ENCODE measurements at places on chromosomes 7 and 10. TPM values are rescaled to one million over a fixed set of nuclear protein-coding genes. Genes with fewer than 3 reads are reported as not detected.

DNA sequence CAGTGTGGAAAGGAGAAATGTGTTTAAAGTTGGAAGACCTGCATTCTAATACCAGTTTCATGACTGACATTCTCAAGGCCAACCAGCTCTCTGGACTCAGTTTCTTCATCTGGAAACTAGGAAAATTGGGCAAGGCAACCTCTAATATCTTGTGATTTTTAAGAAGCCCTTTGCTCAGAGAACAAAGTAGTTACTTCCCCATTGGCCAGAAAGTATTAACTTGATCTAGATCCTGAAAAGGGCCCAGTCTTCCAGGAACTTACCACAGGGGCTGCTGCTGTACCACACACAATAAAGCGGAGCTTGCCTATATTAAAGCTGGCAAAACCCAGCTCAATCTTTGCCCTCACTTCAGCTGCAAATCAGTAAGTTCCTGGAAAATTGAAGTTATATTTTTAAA is 155.6 kb upstream of the ADO start:
- H3K4me3 ChIP-seq, result no peak overlapping the region
- peaks cover 59% of the 10 kb centered on the region for H3K4me1 ChIP-seq
- DNase-seq, result no peak
- H3K27me3 ChIP-seq, result no peaks in the 10 kb centered on the region

- peak; percentile 9 for DNase-seq
- H3K36me3 ChIP-seq, result no peaks in the 10 kb centered on the region
- no peaks in the 10 kb centered on the region for H3K4me1 ChIP-seq
- no peak overlapping the region for H3K27ac ChIP-seq
- no peak overlapping the region for H3K4me3 ChIP-seq
These were observed 79.6 kb upstream of the RET start for GRCh38 chr10:42997151-42997848.

DNA sequence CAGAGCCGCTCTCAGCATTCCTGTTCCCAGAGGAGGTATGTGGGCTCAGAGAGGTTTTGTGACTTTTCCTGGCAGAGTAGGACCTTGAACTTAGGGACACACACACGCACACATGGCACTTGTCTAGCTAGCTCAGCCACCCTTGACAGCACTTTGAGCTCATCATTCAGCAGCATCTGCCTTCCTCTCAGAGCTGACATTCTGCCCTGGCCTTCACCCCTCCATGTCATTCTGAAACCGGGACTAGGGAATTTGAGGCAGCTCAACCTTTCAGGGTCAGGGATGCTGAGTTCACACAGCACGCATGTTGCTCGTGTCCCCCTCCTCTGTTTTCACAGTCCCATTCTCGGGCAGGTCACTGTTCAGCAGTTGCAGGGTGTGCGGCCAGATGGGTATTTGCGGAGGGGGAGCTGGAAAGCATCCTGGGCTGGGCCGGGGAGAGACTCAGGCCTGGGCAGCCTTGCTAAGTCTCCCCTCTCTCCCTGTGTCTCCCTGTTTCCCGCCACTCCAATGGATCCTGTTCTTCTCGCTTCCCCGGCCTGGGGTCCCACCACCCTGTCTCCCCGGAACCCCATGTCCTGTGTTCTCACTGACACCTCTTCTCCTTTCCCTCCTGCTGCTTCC is 78.0 kb downstream of the COL13A1 start:
- H3K27me3 ChIP-seq, result peaks cover 28% of the 10 kb centered on the region
- no peak overlapping the region for H3K27ac ChIP-seq
- H3K36me3 ChIP-seq, result no peaks in the 10 kb centered on the region
- no peaks in the 10 kb centered on the region for H3K4me1 ChIP-seq
- H3K4me3 ChIP-seq, result no peak overlapping the region
- DNase-seq, result no peak

DNA sequence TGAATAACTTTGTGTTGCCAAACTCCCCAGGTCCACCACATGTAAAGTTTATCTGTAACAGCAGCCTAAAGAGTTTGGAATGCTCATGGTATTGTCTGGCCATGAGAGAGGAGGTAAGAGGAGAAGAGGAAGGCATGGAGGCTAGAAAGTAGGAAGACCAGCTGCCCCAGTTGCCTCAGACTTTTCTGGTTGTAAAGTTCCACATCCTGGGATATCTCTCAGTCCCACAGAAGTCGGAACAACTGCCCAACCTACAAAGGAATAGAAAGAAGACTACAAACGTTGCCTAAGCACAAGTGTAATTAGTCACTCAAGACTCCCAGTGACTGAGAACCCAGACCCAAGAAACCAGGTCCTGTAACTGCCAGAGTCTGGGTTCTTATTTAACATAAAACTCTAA is 47.3 kb downstream of the CREB3L2 start:
- H3K36me3 ChIP-seq, result peaks cover 8% of the 10 kb centered on the region
- no peak for DNase-seq
- no peak overlapping the region for H3K4me3 ChIP-seq
- H3K4me1 ChIP-seq, result peaks cover 15% of the 10 kb centered on the region

GRCh38 chr10:2633630-2634029 is 433.7 kb upstream of the PFKP start:
- no peak for DNase-seq
- H3K27me3 ChIP-seq, result peaks cover 2% of the 10 kb centered on the region
- no peak overlapping the region for H3K4me3 ChIP-seq
- H3K36me3 ChIP-seq, result no peaks in the 10 kb centered on the region

DNA sequence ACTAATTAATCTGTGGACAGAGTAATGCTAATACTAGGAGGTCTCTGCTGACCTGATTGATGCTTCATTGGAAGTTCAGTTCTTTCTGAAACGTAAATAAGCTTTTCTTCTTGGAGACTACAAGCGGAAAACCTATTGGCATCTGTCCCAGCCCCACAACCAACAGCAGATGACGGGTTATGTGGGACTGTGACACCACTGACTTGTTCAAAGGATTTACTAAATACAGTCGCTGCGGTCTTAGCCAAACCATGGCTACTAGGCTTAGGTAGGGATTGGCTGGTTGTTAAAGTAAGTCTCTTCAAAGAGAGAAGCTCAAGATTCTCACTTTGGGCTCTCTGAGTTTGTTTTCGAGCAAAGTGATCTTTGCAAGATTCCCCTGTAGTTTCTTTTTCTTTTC is 68.3 kb downstream of the HYCC1 start:
- H3K4me3 ChIP-seq, result no peak overlapping the region
- H3K36me3 ChIP-seq, result peaks cover 36% of the 10 kb centered on the region
- no peaks in the 10 kb centered on the region for H3K27me3 ChIP-seq
- no peaks in the 10 kb centered on the region for H3K4me1 ChIP-seq
- DNase-seq, result no peak

DNA sequence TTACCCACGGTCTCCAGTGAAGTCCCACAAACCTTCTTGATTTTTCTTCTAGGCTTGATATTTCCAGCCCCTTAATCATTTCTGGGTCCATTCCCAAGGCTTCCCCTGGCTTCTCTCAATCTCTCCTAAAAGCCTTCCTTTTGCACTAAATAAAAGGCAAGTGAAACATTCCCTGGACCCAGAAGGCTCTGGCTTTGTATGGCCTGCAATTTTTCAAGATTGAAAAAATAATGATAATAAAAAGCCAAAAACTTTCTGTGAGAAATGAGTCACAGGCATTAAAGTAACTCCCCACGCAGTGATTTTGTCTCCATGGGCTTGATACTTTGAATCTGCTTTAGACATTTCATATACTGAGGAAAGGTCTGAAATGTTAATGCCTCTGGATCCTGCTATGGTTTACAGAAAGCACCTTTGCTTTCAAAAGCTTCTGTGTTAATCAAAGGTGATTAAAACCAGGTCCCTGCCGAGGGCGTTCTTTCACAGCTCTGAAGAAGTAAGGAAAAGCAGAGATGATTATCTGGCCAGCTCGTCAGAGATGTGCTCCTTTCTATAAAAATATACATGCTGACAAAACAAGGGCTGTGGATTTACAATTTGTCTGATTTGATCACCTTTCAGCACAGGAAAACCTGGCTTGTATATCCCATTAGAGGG is 118.9 kb upstream of the TMEM72 start:
- H3K4me3 ChIP-seq, result no peak overlapping the region
- H3K36me3 ChIP-seq, result no peaks in the 10 kb centered on the region
- H3K27me3 ChIP-seq, result peaks cover 13% of the 10 kb centered on the region
- H3K4me1 ChIP-seq, result no peaks in the 10 kb centered on the region

FAM185A gene
- total RNA-seq, result 5.8 TPM

FGFBP3 gene
- total RNA-seq, result 1.8 TPM

C7orf57 gene
- total RNA-seq, result not detected

PDLIM1 gene
- 149 TPM for total RNA-seq

DNA sequence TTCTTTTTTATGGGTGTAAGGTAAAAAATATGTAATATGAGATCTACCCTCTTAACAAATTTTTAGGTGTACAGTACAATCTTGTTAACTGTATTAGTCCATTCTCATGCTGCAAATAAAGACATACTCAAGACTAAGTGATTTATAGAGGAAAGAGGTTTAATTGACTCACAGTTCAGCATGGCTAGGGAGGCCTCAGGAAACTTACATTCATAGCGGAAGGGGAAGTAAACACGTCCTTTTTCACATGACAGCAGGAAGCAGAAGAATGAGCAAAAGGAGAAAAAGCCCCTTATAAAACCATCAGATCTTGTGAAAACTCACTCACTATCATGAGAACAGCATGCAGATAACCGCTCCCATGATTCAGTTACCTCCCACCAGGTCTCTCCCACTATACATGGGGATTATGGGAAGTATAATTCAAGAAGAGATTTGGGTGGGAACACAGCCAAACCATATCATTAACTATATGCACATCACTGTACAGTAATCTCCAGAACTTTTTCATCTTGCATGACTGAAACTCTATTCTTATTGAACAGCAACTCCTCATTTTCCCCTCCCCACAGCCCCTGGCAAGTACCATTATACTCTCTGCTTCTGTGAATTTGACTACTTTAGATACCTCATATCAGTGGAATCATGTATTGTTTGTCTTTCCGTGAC is 127.4 kb downstream of the WNT2 start:
- no peaks in the 10 kb centered on the region for H3K4me1 ChIP-seq
- no peaks in the 10 kb centered on the region for H3K27me3 ChIP-seq
- H3K36me3 ChIP-seq, result peaks cover 2% of the 10 kb centered on the region
- no peak overlapping the region for H3K27ac ChIP-seq
- H3K4me3 ChIP-seq, result no peak overlapping the region
- DNase-seq, result no peak

DNA sequence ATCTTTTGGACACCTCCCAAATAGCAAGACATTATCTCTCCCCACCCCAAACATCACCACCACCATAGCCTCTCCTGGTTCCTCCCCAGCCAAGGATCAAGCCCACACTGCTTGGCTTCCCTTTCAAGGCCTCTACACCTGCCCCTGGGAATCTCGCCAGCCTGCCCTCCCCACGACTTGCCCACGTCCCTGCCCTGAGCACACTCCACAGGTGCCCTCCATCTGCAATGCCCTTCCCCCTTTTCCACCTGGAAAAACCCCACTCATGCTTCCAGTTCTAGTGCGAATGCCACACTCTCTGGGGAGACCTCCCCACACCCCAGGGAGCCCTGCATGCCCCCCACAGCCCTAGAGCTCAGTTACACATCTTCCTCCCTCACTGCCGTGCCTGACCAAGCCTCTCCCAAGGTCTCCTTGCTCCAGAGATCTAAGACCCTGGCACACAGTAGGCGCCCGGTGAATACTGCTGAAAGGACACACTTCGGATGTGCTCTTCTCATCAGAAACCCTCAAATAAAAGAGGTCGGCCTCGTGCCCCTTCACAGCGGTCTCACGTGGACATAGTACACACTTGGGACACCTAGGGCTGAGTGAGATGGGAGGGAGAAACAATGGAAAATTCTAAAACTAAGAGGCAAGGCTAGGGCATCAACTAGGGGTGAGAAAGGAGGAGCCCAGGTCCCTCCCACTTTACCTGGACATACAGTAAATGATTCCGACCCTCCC is 91.4 kb downstream of the DLG5 start:
- H3K4me3 ChIP-seq, result no peak overlapping the region
- H3K36me3 ChIP-seq, result no peaks in the 10 kb centered on the region
- no peaks in the 10 kb centered on the region for H3K27me3 ChIP-seq
- peaks cover 8% of the 10 kb centered on the region for H3K4me1 ChIP-seq
- no peak for DNase-seq

DNA sequence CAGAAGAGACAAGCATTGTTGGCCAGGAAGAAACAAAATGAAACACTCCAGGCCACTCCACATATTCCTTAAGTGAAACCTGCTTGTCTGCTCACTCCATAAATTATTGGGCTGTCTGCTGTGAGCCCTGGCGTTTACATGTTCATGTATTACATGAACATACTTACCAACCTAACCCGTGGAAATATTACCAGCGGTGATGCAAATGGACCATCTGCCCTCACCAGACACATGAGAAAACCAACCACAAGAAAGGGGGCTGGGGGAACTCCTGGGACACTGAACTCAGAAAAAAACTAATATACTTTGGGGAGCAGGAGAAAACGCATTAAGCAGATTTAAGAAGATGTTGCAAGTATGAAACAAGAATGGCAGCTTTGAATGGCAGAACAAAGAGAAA is 731.2 kb upstream of the IGFBP3 start:
- no peak overlapping the region for H3K4me3 ChIP-seq
- no peaks in the 10 kb centered on the region for H3K36me3 ChIP-seq
- DNase-seq, result no peak

DNA sequence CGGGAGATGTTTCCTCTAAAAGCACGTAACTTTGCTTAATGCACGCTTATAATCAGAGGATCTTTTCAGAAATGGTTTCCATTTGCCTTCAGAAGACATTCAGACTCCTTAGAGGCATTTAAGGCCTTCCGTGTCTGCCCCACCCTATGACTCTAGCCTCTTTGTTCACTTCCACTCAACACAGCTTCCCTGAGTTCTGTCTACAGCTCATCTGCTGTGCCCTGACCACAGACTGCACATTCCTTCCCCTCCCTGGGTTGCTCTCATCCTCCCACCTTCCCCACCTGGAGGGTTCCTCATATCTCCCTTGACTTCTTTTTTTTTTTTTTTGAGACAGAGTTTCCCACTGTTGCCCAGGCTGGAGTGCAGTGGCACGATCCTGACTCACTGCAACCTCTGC is 16.6 kb downstream of the FBH1 start:
- H3K27me3 ChIP-seq, result no peaks in the 10 kb centered on the region
- H3K36me3 ChIP-seq, result peaks cover 65% of the 10 kb centered on the region
- no peak overlapping the region for H3K27ac ChIP-seq
- peaks cover 17% of the 10 kb centered on the region for H3K4me1 ChIP-seq

GRCh38 chr7:151186640-151187408 is at the start of gene ASB10:
TSS of gene ASB10 (minus strand) at chr7:151187250. CDS start at chr7:151187130, 120 bp downstream.
- no peak for DNase-seq
- no peak within 1 kb of the TSS for H3K4me3 ChIP-seq
- no peaks in the 10 kb centered on the region for H3K36me3 ChIP-seq
- no peak within 1 kb of the TSS for H3K27ac ChIP-seq
- H3K27me3 ChIP-seq, result peaks cover 28% of the 10 kb centered on the region

GRCh38 chr10:81081887-81082620 is 544.4 kb downstream of the SH2D4B start:
- DNase-seq, result no peak
- H3K4me1 ChIP-seq, result no peaks in the 10 kb centered on the region
- H3K36me3 ChIP-seq, result no peaks in the 10 kb centered on the region
- no peak overlapping the region for H3K4me3 ChIP-seq
- H3K27me3 ChIP-seq, result no peaks in the 10 kb centered on the region

DNA sequence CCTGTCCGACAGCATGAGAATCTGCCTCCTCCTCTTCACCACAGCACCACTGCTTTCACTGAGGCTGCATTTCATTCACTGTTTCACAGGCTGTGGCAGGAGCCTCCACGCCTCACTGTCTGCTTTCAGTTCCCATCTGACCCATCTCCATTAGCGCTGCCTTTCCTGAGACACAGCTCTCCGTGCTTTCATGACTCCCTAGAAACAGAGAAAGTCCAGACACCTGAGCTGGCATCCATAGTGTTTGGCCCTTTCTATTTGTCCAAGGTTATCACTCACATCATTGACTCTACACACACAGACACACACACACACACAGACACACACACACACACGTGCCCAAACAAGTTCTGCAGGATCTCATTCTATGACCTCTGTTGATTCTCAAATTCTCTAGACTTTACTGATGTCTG is 5.2 kb downstream of the LGI1 start:
- H3K27me3 ChIP-seq, result peaks cover 38% of the 10 kb centered on the region
- H3K36me3 ChIP-seq, result no peaks in the 10 kb centered on the region
- H3K4me3 ChIP-seq, result no peak overlapping the region
